ENCODE measurements at places on chromosomes 3 and 15.

GRCh38 chr3:180977498-180977897 is 12.0 kb downstream of the DNAJC19 start:
- DNase-seq, result no peak

DNA sequence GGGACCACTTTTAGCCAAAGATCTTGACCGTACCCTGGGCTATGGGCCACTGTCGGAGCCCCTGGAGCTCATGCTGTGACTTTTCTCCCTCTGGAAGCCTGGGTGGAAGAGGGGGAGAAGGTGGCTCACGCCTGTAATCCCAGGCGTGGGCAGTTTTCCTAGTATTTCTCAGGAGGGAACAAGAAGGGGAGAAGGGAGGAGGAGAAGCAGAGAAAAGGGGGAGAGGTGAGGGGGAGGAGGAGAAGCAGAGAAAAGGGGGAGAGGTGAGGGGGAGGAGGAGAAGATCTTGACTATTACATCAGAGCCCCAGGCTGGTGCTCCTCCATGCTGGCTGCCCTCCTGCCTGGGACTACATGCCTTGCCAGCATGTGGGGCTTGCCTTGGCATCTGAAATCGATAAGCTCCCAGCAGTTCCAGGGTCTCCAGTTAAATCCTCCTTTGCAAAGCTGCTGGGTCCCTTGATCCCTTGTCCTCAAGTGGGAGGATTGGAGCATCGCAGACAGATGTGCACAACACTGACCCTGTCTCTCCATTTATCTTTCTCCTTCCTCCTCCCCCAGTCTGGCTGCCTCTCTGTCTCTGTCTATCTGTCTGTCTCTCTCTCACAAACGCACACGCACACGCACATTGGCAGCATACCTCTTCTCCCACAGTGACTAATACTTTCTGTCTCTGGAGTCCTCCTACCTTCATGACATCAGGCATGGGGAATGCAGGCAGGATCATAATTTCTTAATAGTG is 41.6 kb downstream of the MRAS start:
- DNase-seq, result no peak

- no peak for DNase-seq
These were observed 323.2 kb upstream of the TPM1 start for GRCh38 chr15:62719316-62719715.

DNA sequence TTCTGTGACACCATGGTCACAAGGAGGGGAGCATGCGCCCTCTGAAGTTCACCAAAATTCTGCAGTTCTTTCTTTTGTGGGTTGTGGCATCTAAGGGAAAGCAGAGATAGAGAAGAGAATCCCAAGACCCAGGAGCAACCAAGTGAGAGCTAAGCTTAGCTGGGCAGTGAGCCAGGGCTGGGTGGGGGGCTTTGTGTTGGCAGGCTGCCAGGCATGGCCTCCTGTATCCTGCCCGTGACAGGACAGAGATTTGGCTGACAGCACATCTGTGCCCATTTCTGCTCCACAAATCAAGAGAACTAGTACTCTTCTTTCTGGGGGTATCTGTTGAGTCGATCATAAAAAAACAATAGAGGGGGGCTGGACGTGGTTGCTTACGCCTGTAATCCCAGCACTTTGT is 66.2 kb downstream of the NMNAT3 start:
- DNase-seq, result no peak

DNA sequence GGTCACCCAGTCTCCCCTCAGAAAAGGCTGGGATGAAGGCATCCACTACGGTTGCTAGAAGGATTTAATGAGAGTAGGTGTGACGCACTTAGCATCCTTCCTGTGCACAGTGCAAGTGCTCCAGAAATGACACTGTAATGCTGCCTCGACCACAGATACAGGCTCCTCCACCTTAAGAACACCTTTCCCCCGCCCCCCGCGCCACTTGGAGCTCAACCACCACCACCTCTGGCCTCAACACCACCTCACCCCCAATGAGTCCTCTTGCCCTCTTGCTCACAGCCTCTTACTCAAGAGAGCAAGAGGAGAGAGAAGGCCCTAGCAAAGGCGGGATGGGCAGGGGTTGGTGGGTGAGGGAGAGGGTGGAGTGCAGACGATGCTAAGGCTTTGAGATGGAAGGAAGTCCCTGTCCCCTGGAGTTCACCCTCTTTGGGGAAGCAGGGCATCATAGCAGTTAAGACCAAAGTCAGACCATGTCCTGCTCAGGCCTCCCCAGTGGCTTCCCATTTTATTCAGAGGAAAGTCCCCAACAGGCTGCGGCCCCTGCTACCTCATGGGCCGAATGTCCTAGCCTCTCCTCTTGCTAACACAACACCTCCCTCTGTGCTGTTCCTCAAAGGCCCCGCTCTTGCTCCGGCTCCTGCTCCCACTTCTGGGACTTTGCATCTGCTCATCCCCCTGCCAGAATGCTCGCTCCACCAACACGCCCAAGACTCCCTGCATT is 8.3 kb downstream of the STARD5 start:
- no peak for DNase-seq

- DNase-seq, result no peak
These were observed 54.4 kb downstream of the NUP210 start for GRCh38 chr3:13365390-13366379.

- no peak for DNase-seq
These were observed 52.1 kb downstream of the VGLL4 start for GRCh38 chr3:11591391-11592282.

DNA sequence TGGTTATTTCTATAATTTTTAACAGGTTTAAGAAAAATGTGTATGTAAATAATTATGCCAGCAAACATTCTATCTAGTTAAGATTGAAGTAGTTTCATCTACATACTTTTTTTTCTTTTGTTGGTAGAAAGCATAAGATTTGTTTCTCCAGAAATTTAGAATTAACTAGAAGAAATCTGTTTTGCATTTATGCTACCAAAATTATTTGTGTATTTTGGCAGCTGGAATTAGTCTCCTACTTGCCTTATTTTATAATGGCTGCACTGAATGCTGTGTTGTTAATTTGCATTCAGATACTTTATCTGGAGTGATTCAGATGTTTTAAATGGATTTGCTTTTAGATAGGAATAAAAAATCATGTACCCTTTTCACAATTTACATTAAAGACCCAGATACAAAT is 100.2 kb upstream of the NAALADL2 start:
- DNase-seq, result no peak

DNA sequence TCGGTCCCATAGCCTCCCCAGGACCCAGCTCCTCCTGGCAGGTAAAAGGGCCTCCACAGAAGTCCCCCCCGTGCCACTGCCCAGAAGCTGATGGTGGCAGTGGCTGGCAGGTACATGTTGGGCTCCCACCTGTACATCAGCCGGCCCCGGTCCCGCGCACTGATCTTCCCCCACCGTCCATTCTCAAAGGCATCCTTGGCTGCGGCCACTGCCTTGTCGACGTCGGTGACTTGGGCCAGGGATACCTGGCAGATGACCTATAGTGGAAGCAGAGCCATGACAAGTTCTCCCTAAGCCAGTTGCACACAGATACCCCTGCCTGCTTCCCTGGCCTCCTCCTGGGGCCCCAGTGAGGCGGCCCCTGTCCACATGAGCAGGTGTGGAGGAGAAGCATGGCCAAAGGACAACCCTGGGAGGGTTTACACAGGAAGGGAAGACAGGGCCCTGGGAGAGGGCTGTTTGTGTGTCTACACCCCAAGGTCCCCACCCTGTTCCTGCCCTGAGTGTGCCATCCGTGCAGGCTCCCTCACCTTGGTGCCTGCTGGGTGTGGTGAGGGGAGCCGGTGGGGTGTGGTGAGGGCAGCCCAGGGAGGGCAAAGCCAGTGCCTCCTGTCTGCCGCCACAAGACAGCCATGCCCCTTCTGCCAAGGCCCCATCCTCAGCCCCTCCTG is 44.8 kb downstream of the ALDH1L1 start:
- no peak for DNase-seq

- no peak for DNase-seq
These were observed 94.3 kb upstream of the GADL1 start for GRCh38 chr3:30988769-30989168.
